ENCODE measurements at places on chromosomes 6 and 20. TPM values are rescaled to one million over a fixed set of nuclear protein-coding genes. Genes with fewer than 3 reads are reported as not detected.

The GINM1 gene
- 15.3 TPM for total RNA-seq

The LMBRD1 gene
- total RNA-seq, result 24.8 TPM

The RNF144B gene
- 9.4 TPM for total RNA-seq

The RIMS4 gene
- 0.05 TPM for total RNA-seq

The OOEP gene
- 0.76 TPM for total RNA-seq

The NEURL2 gene
- total RNA-seq, result 2.1 TPM

The MEI4 gene
- total RNA-seq, result not detected
